ENCODE measurements at places on chromosomes 11 and 22. TPM values are rescaled to one million over a fixed set of nuclear protein-coding genes. Genes with fewer than 3 reads are reported as not detected.

OR52I2 gene
- total RNA-seq = not detected

OR8G5 gene
- not detected for total RNA-seq

MOGAT2 gene
- not detected for total RNA-seq

ART1 gene
- total RNA-seq = not detected

DDX25 gene
- not detected for total RNA-seq

MCAM gene
- total RNA-seq = 11.3 TPM

MRGPRX4 gene
- not detected for total RNA-seq

ELFN2 gene
- 9.6 TPM for total RNA-seq

EXPH5 gene
- total RNA-seq = 0.05 TPM

OR51E2 gene
- total RNA-seq = not detected
